ENCODE measurements at places on chromosomes 11 and 22.

DNA sequence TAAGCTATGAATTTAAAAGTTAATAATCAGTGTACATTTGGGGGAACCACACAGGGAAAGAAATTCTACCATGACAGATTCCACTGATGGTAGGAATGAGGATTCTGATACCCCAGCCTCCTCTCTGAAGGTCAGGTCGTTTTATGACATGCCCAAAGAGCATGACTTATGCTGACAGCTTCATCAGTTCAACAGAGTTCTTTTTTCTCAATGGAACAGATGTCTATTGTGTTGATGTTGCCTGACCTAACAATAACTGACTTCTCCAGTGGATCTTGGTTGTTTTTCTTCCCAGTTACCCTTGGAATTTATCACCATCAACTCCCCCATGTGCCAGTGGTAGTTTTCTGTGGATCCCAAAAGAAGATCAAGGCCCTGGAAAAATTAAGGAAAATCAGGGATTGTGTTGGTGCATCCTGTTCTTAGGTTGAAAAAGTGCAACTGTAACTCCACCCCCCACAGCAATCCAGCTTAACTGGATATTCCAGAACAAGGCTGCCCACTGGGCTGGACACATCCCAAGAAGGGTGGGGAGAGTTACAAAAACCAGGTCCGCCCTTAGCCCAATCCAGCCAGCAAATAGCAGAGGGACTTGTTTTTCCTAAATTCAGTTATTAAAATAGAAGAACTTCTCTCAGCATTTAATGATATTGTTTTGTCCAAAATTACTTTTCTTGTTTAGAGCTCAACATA lies 31.5 kb upstream of the CAT start:
- no peak for DNase-seq

- DNase-seq, result no peak
Observed at GRCh38 chr11:46808799-46809431, 37.2 kb downstream of the CKAP5 start.

- no peak for DNase-seq
Observed at GRCh38 chr11:9747828-9748227, 84.0 kb downstream of the SWAP70 start.

GRCh38 chr11:116610190-116610589 lies 162.6 kb downstream of the BUD13 start:
- DNase-seq, result no peak

Measured in stimulated activated CD8-positive, alpha-beta memory T cell treated with anti-CD3 and anti-CD28 coated beads, Interleukin-4, amount 100 ng/mL, for 1 hour (primary cell).